ENCODE measurements at places on chromosomes 3 and 15.
A peak's percentile ranks its signal among the peaks of the same experiment; 100 is the strongest.

DNA sequence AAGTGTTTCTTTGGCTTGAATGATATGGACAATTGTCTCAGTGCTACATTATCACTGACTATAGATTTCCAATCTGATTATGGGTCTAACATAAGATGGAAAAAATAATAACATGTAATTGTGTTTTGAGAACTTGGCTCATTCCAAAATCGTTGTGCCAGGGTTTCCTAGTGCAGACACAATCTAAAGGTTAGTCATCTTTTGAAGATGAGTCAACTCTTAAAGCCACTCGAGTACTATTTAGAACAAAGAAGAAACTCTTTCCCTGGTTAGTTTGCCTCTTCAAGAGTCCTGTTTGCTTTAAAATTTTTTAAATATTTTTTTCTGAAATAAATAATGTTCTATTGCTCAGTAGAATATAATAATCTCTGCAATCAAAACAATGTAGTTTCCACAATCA lies 301.0 kb downstream of the CADM2 start:
- no peak for DNase-seq

DNA sequence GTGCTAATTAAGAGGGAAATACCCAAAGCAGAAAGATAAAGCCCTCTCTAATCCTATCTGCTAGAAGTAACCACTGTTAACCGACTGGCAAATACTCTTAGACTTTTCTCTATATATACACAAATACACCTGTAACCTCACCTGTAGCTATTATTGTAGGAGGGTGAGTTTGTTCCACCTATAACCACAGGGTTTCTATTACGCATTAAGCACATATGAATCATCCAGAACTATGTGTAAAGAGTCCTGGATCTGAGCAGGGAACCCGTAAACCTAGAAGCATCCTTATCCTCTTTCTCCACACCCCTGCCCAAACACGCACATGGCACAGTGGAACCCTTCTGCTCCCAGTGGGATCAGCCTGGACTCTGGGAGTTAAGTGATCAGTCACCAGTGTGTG lies 172.8 kb upstream of the C2CD4B start:
- no peak for DNase-seq

GRCh38 chr3:64011685-64012084 lies 11.6 kb downstream of the PSMD6 start:
- peak; percentile 50 for DNase-seq

DNA sequence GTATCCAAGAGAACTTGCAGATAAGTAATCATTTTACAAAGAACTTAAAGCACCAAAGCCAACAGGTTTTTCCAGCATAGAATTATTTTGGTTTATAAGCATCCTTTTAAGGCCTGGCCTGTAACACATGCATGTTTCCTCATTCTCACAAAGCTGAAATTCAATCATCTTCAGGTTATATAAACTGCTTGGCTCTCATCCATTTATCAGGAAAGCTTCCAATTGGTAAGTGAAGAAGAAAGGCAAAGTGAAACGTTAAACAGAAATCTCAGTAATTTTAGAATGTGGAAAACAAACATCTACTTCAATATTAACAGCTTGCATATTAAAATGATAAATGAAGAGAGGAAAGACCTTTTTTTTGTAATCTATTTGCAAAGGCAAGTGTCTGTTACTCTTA lies 1.6 kb downstream of the SERP1 start:
- peak; percentile 23 for DNase-seq

DNA sequence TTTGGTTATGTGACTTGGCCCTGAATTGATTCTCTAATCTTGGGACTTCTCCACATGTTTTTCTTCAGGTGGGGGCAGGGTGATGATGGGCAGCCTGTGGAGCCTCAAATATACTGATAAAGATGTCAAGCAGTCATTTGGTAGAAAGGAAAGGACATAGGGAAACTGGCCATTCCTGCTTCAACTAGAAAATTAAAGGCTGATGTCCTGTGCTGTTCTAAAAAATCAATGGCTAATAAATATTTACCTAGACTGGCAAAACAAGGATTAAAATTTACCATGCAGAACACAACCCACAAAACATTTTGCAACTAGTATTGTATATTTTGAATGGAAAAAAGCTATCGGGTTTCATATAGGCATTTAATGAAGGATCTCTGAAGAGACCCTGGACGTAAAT lies 133.7 kb downstream of the GADL1 start:
- DNase-seq, result no peak

- no peak for DNase-seq
Observed at GRCh38 chr3:171026597-171027293, at the start of gene SLC2A2. Gene SLC2A2, minus strand, starts transcription at chr3:171026720. Its CDS starts 50 bp downstream, at chr3:171026670.

DNA sequence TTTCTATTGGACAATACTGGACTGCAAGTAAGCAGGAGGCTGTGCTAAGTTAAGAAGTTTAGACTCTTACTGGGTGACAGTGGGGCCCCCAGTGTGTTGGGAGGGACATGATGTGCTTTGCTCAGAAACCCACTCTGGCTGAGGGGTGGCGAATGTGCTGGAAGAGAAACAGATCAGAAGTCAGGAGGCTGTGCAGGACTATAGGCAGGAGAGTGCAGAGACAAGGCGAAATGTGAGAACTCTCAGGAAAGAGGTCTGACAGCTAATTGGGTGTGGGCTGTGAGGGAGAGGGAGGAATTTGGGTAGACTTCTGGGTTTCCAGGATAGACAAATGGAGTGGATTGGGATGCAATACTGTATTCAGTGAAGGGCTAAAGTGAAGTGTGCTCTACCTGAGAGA lies 12.0 kb downstream of the SLC24A1 start:
- DNase-seq, result no peak

DNA sequence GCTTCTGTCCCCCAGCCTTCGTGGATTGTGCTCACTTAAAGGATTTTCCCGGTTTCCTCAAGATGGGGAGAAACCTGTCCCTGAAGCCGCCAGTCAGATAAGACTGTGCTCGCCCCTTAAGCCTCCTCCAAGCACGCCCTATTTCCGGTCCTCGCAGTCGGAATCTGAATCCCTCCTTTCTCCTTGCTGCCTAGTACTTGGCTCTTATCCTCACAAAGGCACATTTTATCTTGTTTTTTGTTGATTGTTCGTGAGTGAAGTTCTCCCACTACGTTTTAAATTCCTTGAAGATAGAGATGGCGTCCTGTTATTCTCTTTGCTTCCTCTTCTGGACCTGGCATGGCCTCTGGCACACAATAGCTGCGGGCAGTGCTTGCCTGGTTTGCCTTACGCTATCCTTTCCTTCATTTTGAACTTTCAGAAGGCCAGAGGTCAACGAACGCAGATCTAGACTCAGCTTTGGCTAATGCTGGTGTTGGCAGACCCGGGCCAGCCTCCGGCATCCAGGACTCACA lies 1.7 kb downstream of the CLDN11 start:
- DNase-seq, result no peak

DNA sequence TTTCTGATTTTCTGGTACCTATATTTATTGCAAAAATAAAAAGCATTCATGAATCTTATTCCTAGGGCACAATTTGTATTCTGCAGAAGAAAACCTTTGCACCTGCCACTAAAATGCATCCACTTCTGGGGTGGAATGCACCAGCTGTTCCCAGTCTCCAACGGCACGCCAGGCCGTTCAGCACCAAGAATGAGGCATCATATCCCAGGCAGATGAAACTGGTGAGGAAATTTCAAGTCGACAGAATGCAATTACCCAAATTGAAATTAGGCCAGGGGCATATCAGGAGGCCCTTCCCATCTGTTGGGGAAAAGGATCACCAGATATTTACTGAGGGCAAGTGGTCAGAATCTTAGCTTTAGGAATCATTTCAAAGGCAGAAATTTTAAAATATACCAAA lies 13.6 kb upstream of the RBMS3 start:
- DNase-seq, result no peak

- DNase-seq, result peak; percentile 74
Observed at GRCh38 chr3:16399473-16399872, 114.0 kb downstream of the RFTN1 start.

- DNase-seq, result no peak
Observed at GRCh38 chr15:43220991-43221403, at the start of gene EPB42. Gene EPB42, minus strand, starts transcription at chr15:43221018. Its CDS starts 193 bp downstream, at chr15:43220825.

GRCh38 chr3:18436213-18436612 lies 11.1 kb upstream of the SATB1 start:
- DNase-seq, result no peak

DNA sequence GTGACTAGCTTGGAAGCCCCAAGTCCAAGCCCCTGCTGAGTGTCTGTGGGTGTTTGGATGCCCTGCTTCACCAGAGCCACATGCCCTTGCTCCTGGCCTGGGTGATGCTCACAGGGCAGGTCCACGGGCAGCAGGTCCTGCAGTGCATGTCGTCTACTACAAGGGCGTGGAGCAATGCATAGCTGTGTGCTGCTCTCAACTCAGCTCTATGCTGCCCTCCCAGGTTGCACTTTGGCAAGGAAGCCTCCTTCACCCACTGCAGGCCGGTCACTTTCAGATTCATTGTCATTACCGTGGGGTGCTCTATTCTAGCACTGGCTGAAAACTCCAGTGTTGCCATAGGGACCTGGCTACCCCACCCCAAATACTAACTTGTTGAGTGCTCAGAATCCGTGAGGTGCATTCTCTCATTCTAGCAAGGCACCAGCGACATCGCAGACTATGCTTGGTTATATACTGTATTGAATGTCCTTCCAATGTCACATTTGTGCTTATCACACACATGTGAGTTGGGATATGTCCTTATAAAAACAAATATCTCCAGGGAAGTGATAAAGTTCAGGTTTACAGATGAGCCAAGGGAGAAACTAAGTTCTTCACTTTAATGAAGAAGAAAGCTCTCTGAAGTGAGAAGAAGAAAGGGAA lies 51.8 kb downstream of the GRAMD1C start:
- no peak for DNase-seq

GRCh38 chr15:29102911-29103823 lies 166.5 kb downstream of the NSMCE3 start:
- no peak for DNase-seq

DNA sequence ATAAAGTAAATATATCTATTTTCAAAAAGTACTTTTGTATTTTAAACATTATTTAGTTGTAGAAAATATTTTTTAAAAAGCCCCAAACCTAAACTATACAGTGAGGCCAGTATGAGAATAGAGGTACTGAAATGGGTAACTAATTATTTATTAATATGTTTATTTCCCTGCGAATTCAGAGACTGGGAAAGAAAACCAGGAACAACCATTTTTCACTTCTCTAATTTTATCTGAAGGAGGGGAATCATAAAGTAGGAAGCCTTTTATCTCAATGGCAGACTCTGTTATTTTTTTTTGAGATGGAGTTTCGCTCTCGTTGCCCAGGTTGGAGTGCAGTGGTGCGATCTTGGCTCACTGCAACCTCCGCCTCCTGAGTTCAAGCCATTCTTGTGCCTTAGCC lies 63.6 kb upstream of the TRAK1 start:
- no peak for DNase-seq

DNA sequence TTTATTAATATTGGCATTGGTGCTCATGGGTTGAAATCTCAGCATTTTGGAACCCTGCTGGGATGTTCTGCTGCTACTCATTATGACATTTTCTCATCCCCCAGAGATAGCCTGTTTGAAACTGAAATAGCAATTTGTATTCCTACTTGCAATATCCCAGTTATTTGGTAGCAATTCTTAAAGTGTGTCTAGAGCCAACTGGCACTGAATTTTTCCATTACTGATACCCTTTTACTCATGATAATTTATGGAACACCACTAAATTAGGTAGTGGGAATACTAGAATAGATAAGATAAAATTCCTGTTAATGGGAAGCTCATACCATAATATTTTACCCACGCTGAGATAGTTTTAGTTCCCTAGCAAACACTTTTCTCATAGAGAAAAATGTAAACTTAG lies 309.3 kb downstream of the SV2B start:
- DNase-seq, result no peak

DNA sequence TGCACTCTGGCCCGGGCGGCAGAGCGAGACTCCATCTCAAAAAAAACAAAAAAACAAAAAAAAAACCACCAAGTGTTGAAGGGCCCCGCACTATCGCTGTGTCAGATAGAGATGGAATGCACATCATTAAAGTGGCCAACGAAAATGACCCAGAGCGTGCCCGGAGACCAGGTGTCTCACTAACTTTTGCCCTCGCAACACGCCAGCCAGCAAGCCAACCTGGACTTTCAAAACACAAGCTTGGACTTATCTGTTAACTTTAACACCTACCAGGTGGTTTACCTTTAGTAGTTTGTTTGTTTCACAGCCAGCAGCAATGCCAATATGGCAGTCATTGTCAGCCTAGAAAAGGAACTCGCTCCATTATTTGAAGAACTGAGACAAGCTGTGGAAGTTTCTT lies 28.6 kb downstream of the FAM174B start:
- no peak for DNase-seq

- DNase-seq, result no peak
Observed at GRCh38 chr15:91992945-91993344, 139.4 kb downstream of the SLCO3A1 start.

- no peak for DNase-seq
Observed at GRCh38 chr15:98758224-98758623, 109.9 kb downstream of the IGF1R start.

DNA sequence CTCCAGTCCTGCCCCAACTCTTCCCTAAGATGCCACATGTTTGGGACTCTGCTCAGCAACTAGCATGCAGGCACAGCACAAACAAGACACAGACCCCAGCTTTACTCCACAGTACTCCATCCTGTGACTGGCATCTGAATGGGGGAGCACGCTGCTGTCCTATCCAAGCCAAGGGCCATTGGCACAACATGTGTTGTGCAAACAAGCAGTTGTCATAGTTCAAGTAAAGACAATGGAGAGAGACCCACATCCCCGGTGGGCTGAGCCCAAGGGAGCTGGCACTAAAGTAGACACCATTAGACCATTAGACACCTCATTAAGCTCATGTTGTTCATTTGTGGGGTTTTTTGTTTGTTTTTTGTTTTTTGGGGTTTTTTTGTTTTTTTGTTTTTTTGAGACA lies 132.7 kb downstream of the CHSY1 start:
- DNase-seq, result no peak

DNA sequence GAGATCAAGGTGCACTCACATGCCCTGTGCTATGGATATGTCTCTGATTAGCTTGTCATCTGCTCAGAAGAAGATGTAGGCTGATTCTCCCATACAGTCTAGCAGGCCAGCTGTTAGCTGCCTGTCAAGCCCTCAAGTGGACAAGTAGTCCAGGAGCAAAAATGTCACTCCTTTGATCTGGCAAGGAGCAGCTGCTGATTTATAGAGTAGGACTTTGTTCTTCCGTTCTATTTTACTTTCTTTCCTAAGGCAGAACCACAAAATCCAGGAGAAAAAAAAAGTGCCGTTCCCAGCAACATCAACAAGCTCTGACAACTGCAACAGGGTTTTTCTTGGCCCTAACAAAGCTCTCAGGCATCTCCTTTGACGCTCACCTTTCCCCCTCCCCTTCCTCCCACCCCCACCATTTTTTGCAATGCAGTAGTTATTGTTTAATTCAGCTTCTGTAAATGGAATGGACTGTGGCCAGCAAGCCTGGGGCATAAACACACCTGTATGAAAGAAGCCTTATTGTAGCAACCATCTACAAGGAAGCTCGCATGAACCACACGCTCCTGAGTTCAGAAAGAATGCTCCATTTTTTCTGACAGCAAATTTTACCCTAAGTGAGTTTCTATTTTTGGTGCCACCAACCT lies 196.3 kb downstream of the MEIS2 start:
- no peak for DNase-seq

DNA sequence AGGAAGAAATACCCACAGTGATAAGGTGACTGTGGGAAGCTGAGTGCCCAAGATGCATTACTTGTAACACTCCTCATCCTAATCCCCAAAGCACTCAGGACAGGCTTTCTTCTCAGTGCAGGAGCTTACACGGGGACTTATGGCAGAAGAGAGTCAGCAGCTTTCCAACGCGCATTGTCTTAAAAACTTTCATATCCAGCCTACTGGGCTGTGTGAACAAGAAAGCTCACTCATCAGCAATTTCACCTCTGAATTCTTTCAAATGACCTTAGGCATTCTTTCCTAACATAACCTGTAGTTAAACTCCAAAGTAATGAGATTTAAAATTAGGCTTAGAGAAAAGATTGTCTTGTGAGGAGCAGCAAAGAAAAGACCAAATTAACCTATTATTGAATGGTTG lies 132.3 kb downstream of the KCNAB1 start:
- DNase-seq, result no peak
